Articular chondrocyte of knee joint (primary cell): ENCODE measurements at places on chromosomes 3 and 15. TPM values are rescaled to one million over a fixed set of nuclear protein-coding genes. Genes with fewer than 3 reads are reported as not detected.

NECTIN3 gene
- total RNA-seq, result 51.1 and 56.6 TPM in 2 replicates

SRGAP3 gene
- 4.4 and 6.0 TPM in 2 replicates for total RNA-seq

DNAH12 gene
- total RNA-seq, result 0.13 and 0.43 TPM in 2 replicates

FGF7 gene
- 180 and 233 TPM in 2 replicates for total RNA-seq

SH3GL3 gene
- total RNA-seq, result 0.65 TPM in 1 of 2 replicates, not detected in the other
